ENCODE measurements at places on chromosomes 3 and 15.
A peak's percentile ranks its signal among the peaks of the same experiment; 100 is the strongest.

DNA sequence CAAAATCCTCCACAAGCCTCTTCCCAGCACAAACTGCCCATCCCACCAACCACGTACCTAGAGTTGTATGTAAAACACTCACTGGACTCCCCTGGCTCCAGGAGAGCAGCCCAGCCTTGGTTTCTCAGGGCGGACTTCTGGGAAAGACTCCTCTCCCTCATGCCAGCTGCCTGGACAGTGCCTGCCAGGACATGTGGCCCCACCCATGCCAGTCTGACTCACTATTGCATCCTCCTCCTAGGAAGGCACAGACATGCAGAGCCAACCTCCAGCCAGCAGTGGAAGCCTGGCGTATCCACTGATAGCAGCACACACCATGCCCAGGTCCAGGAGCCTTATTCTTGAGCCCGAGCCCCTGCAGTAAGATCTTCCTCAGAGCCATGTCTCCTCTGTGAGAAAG lies 8.6 kb downstream of the PKM start:
- peak; percentile 89 for DNase-seq

GRCh38 chr15:90774731-90775514 lies 57.8 kb downstream of the BLM start:
- DNase-seq: no peak

- no peak for DNase-seq
Measured at GRCh38 chr3:72397586-72397985, 450.7 kb downstream of the SHQ1 start.

DNA sequence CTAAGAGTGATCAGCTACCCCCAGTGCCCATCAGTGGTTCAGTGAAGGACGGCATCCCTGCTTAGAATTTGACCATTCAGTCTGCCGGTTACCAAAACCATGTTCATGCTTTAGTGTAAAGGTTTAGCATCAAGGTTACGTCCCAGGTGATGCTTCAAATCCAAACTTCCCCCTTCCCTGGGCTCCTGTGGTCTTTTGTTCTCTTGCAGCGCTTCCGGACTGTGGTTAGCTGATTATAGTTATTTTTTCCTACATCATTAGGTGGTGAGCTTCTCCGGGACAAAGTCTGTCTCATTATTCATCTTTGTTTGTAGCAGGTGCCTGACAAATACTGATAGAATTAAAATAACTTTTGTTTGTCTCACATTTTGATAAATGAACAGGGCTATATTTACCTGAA lies 28.3 kb upstream of the MYZAP start:
- no peak for DNase-seq

DNA sequence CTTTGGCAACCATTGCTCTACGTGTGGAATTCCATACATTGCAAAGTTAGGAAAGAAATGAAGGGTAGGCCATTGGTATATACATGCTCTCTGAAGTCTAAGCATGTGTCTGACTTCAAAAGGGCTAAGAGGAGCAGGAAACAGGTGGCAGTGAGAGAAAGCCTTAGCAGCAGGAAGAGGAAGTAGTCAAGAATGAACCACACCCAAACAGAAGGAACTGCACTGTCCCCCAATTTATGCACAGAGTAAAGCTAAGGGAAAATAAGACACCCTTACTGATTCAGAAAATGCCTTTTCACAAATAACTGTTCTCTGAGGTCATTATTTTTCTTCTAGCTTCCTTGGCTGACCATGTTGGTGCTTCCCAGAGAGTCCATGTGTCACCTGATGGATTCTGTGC lies 575.4 kb downstream of the NTRK3 start:
- DNase-seq: no peak

DNA sequence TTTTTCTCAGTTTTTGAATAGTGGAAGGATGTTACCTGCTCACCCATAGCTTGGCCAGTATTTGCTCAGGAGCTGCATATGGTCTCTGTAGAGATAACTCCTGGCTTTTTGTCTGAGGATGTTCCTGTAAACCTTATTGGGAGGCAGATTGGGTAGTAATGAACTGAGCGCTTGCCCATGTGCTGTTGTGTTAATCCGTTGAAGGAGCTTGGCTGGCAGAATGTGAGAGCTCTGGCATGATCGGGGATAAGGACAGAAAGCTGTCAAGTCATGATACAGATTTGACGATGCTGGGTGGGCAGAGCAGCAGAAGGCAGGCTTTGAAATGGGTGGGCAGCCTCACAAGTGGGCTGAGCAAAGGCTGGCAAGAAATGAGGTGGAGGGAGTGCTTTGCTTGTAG lies 27.4 kb downstream of the SH3GL3 start:
- no peak for DNase-seq

Data from gastrocnemius medialis (tissue), 4 donors.